ENCODE measurements at places on chromosomes 3 and 15.

- DNase-seq, result no peak
Measured at GRCh38 chr3:99833617-99834205, 16.0 kb downstream of the CMSS1 start.

DNA sequence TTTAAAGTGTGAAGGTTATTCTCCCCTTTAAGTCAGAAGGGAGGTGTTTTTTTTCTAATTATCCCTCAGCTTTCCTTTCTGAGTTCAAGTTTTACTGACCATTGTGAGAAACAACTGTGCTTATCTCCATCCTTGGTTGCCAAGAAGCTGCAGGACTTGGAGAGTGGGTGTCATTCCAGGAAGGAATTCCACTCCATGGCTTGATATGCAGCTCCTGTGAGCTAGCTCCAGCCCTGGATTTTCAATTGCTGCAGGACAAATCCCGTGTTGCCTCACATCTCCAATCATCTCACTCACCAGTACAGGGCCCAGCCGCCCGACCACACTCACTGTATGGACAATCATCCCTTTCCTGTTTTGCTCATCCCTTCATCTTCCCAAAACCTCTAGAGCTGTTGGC, 122.5 kb downstream of the IGSF11 start:
- DNase-seq, result no peak

GRCh38 chr3:64915778-64916177, 228.0 kb upstream of the ADAMTS9 start:
- no peak for DNase-seq

GRCh38 chr15:74609938-74610301, 5.7 kb upstream of the CLK3 start:
- no peak for DNase-seq

GRCh38 chr3:17552351-17552750, 190.1 kb downstream of the TBC1D5 start:
- DNase-seq, result no peak

GRCh38 chr3:51591231-51591630, 52.7 kb downstream of the RAD54L2 start:
- DNase-seq, result no peak

DNA sequence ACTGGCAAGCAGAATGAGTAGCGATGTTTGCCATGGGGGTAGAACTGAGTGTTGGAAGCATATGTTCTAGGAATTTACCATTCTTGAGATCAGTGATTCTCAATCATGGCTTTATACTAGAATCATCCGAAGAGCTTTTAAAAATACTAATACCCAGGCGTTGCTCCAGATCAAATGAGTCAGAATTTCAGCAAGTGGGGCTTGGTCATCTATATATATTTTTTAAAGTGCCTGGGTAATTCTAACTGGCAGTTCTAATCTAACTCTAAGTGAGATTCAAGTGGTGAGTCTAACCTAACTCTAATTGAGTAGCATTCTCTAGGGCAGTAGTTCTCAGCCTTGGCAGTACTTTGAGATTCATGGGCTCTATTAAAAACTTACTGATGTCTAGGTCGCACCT, 20.8 kb downstream of the TM4SF1 start:
- no peak for DNase-seq

- DNase-seq, result no peak
Measured at GRCh38 chr15:69038508-69038907, 24.0 kb downstream of the NOX5 start.

DNA sequence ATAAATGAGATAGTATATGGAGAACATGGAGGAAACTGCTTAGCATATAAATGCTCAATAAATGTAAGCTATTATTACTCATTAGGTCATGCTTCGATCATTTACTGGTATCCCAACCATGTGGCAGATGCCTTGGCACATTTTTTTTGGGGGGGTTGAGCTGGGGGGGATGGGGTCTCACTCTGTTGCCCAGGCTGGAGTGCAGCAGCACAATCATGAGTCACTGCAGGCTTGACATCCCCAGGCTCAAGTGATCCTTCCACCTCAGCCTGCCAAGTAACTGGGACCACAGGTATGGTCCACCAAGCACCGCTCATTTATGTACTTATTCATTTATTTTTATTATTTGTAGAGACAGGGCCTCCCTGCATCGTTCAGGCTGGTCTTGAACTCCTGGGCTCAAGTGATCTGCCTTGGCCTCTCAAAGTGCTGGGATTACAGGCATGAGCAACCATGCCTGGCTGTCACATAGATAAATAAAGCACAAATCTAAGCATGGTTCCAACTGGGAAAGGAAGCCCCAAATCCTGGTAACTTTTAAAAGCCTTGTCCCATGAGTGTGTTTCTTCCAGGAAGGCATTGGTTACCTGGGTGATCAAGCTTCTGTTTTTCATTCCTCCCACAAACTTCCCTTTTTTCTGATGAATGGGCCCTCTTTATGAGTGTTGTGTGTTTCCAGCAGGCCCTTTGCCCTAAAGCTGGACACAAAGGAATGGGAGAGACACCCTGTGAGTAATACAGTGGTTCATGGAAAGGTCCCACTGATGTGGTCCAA, 147.4 kb upstream of the UMPS start:
- no peak for DNase-seq

- DNase-seq, result no peak
Measured at GRCh38 chr3:77001062-77001701, 38.7 kb upstream of the ROBO2 start.

DNA sequence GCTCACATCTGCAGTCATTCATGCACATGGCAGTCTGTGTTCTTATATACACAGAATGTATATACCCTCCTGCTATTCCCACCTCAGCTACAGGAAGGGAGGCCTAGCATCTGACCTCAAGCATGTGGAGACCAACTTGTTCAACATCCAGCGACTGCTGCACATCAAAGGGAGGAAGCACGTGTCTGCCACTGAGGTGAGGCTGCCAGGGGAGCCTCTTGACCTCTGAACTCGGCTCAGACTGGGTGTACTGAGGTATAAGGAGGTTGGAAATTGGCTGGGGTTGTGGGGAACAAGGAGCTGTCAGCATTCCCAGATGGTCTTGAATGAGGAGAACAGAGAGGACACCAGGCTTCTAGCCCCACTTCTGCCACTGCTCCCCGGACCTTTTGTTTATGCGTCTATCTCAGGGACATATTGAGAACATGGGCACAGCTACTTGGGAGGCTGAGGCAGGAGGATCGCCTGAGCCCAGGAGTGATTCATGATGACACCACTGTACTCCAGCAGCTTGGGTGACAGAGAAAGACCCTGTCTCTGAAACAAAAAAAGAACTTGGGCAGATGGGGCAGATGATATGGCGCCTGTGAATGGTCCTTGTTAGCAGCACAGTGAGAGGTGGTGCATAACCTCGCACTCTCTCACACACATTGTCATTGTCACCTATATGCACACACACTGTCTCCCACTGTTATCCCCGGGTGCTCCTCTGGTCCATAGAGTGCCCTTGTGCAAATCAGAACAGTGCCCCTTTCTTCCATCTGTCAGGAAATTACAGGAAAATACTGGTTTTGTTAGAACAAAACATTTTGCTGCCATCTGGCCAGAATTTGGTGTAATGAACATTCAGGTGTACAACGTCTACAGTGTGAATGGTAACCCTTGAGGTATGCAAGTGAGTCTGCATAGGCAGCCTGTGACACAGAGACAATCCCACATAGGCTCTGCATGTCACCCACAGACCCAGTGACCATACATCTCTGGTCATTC, 5.4 kb downstream of the VILL start:
- DNase-seq, result peak; percentile 66

GRCh38 chr3:13206799-13207577, 133.8 kb upstream of the IQSEC1 start:
- no peak for DNase-seq

DNA sequence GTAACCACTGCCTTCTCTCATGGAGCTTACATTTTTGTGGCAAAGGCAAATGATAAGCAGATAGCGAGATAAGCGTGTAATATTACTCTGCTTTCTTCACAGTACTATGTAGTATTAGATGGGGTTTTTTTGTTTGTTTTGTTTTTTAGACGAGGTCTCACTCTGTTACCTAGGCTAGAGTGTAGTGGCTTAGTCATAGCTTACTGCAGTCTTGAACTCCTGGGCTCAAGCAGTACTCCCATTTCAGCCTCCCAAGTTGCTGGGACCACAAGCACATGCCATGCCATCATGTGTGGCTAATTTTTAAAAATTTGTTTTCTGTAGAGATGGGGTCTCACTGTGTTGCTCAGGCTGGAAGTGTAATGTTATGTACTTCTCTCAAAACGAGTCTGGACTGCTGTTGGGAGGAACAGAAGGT, 22.9 kb downstream of the MBNL1 start:
- DNase-seq, result no peak

DNA sequence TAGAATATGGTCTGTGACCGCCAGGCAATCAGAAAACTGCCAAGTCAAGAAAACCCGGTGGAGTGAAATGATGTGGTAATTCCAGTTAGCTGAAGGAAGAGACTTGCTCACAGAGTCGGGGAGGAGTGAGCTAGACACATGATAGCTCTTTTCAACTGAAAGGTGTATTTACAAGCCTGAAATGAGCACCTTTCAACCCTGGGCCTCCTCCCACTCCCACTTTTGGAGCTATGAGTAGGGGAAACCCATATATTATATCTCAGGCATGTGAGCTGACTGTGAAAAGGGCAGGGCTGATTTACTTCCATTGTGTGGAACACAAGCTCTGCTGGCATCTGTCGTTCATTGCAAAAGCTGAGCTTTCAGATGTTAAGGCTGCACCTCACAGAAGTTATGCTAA, 960.2 kb downstream of the TUSC7 start:
- no peak for DNase-seq

DNA sequence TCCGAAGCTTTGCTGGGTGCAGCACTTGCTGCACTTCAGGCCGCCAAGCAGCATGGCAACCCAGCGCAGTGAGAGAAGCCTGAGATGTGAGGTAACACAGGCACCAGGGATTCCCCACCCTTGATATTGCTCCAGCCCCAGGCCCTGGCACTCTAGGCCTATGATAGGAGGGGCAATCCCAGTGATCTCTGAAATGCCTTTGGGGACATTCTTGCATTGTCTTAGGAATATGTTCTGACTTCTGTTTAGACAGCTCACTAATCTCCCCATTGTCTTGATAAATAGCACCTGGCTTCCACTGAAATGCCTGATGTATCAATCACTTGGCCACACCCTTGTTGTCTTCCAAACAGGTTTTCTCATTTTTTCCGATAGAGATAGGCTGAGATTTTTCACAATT, 102.8 kb downstream of the SOX14 start:
- no peak for DNase-seq

- no peak for DNase-seq
Measured at GRCh38 chr3:106208967-106209366, 340.2 kb upstream of the CBLB start.

DNA sequence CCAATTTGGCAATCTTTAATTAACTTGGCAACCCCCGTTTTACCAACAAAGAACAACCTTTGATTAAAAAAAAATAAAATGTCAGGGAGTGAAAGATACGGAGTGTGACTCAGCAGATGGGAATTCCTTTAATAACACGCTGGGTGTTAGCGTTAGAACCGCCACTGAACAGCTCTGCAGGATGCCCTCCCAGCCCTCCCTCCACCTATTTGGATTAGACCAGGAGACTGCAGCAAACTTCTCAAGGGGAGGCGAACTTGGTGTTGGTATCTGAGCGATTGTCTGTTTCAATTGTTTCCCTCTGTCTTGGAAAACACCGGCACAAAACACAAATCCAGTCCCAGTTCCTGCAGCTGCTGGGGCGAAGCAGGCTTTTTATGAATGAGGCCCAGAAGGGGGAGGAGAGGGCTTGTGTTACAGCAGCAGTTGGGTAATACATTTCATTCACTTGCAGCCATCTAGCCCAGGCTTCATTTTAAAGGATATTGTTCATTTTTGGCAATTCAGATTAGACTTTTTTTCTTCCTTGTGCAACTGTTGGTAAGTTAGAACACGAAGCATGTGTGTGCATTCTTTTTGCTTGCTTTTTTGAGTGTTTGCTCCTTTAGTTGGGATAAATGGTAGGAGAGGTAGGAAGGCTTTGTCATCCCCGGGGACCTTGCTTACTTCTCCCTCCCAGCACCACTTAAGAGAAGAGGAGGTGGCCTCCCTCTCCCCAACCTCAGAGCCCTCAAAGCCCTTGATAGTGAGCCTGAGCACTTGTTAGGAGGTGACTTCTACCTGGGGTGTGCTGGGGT, 152.3 kb downstream of the IGF1R start:
- peak; percentile 75 for DNase-seq

- DNase-seq, result no peak
Measured at GRCh38 chr15:54789376-54789775, 407.4 kb downstream of the RSL24D1 start.

GRCh38 chr3:42061713-42062380, 29.3 kb upstream of the TRAK1 start:
- DNase-seq, result peak; percentile 95

DNA sequence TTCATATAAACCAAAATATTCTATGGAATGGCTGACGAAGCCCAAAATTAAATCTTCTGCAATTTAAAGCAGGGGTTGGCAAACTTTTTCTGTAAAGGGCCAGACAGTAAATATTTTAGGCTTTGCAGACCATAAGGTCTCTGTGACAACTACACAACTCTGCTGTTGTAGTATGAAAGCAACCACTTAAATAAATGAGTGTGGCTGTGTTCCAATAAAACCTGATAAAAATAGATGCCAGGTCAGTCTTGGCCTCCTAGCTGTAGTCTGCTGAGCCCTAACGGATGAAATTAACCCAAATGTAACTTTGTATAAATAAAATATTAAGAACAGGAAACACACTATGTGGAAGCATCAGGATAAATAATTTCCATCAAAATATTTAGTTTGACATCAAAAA, 104.2 kb downstream of the FBXL22 start:
- no peak for DNase-seq

- DNase-seq, result no peak
Measured at GRCh38 chr3:157595259-157595658, 92.0 kb upstream of the VEPH1 start.

- no peak for DNase-seq
Measured at GRCh38 chr3:43953814-43954692, 263.3 kb downstream of the ABHD5 start.

DNA sequence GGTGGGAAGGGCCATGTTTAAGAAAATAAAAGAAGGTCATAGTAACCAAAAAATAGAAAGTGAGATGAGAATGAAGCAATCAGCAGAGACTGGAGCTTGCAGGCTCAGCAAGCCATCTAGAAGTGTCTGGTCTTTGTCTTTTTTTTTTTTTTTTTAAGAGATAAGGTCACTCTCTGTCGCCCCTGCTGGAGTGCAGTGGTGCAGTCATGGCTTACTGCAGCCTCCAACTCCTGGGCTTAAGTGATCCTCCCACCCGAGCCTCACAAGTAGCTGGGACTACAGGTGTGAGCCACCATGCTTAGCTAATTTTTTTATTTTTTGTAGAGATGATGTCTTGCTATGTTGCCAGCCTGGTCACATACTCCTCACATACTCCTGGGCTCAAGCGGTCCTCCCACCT, 36.2 kb downstream of the GXYLT2 start:
- no peak for DNase-seq

GRCh38 chr3:61915296-61915695, 353.9 kb downstream of the PTPRG start:
- DNase-seq, result no peak

DNA sequence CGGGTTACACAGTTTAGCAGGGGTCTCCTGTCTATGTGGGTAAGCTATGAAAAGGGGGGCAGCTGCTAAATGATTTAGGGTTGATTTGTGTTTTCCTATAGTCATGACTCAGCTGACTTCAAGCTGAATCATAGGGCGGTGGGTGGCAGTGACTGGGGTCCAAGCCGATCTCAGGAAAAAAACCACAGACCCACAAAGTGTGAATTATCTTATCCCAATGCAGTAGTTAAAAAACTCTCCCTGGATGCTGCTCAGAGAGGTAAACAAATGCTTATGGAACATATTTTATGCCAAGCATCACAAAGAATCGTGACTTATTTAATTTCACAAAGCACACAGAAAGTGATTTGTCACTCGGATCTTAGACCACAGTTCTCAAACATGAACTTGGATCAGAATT, 18.4 kb upstream of the TOPAZ1 start:
- no peak for DNase-seq
